ENCODE measurements at places on chromosomes 7 and 10.

- no peak for DNase-seq
These were observed 180.9 kb downstream of the ADAM12 start for GRCh38 chr10:126207313-126207771.

- no peak for DNase-seq
These were observed 67.8 kb downstream of the SLC13A1 start for GRCh38 chr7:123131961-123132360.

DNA sequence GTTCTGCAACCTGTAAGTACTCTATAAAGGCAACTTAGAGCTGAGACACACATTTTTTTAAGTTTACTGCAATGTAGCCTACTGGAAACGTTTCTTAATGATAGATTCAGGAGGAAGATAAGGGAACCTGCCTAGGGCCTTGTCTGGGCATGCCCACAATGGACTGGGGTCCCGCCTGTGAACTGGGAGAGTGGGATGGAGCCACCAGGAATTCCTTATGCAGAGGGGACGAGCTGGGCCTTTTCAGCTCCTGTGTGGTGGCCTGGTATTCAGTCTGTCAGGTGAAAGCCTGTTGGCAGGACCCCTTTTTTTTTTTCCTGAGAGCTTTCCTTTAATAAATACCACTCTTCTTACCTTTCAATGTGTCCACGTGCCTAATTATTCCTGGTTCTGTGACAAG, 384.4 kb upstream of the ZWINT start:
- no peak for DNase-seq

GRCh38 chr7:22481726-22482125, 18.3 kb downstream of the STEAP1B start:
- no peak for DNase-seq

DNA sequence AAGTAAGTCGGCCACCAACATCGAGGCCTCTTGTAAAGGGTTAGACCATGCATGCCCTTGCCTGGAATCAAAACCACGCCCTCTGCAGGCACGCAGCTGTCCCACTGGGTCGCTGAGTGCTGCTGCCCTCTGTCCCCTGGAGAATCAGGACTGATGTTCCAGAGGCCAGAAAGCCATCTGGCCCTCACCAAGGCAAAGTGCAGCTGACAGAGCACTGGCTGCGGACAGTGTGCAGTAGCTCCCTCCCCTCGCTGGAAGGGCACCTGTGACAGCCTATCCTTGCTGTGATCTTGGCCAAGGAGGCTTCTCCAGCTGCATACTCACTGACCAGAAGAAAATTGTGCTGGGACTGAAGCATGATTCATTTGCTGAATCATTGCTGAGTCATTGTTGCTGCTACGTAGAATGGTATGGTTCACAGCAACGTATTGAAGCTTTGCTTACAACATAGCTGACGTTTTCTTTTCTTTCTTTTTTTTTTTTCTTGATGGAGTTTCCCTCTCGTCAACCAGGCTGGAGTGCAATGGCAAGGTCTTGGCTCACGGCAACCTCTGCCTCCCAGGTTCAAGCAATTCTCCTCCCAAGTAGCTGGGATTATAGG, 30.4 kb downstream of the DDC start:
- DNase-seq = no peak

DNA sequence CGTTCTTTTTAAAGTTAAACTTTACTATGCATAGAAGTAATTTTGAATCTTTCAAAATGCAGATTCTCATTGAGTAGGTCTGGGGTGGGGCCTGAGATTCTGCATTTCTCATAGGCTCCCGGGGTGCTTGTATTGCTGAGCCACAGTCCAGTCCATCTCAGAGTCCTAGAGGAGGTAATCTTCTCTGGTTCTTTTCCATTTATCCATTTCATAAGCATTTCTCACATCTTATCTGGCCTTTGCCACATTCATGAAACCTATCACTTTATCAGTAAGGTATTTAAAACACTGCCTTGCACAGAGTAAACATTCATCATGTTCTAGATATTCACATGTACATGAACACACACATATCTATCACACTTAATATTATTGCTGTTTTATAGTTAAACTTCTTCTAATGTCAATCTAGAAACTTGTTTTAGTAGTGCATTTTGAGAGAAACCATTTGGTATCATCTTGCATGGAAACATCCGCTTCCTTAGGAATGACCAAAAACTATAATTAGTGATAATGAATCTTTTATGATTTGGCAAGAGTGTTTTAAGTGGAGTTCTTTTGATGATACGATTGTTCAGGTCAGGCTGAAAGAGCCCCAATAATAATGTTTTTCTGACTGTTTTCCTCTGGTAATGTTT, 12.0 kb downstream of the GNAI1 start:
- no peak for DNase-seq

- DNase-seq = no peak
These were observed 641.8 kb upstream of the SEMA3D start for GRCh38 chr7:85828614-85829013.

GRCh38 chr10:73018632-73019031, 64.0 kb upstream of the PLA2G12B start:
- DNase-seq = no peak

DNA sequence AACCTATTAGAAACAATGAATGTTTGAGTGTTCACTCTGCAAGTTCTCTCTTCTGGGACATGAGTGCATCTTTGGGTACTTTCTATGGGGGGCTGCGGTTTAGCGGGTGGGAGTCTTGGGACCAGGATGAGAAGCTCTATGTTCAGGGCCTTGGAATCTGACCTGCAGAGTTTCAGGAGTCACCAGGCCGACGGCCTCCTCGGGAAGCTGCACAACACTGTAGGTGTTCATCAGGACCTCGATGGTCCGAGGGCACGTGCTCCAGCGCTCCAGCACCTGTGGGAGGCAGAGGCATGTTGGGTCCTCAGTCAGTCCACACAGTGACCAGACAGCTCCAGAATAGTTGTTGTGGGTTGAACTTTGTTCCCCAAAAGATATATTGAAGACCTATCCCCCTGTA, 8.9 kb upstream of the GBX1 start:
- no peak for DNase-seq
